Cerebellar nuclear complex (tissue), 1 donor: ENCODE measurements at places on chromosomes 16 and 17.

- DNase-seq, result no peak
Observed at GRCh38 chr16:64615630-64616280, 506.1 kb downstream of the CDH11 start.

- no peak for DNase-seq
Observed at GRCh38 chr17:38674014-38674748, 576 bp downstream of the EPOP start.

DNA sequence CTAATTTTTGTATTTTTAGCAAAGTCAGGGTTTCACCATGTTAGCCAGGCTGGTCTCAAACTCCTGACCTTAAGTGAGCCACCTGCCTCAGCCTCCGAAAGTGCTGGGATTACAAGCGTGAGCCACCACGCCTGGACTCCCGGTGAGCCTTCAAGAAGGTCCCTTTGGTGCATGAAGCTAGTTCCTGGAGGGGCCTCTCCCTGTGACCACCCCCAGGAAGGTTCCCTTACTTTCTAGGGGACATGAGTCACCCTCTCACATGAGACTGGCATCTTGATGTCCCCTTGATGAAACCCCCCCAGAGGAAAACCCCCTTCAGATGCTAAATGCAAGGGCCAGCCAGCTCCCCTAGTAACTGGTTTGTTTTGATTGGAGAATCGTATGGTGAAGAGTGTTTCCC, 12.8 kb downstream of the CARHSP1 start:
- DNase-seq, result no peak

GRCh38 chr17:10072556-10073425, 125.6 kb downstream of the GAS7 start:
- no peak for DNase-seq

DNA sequence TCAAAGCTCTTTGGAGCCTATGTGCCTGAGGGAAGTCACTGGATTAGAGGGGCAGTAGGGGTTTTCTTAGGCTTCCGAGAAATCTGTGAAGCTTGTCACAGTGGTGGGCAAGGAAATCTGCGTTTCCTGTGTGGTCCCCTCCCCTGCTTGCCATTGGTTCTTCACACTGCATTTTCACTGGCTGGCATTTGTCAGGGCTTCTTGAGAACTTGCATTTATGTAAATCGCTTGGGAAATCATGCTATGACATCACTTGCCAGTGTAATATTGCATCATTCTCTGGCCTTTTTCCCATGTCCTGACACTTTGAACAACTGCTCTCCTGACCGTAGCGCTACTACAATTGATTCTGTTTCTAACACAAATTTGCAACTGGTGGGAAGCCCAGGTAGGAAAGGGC, 1.8 kb downstream of the CACNG3 start:
- DNase-seq, result no peak

DNA sequence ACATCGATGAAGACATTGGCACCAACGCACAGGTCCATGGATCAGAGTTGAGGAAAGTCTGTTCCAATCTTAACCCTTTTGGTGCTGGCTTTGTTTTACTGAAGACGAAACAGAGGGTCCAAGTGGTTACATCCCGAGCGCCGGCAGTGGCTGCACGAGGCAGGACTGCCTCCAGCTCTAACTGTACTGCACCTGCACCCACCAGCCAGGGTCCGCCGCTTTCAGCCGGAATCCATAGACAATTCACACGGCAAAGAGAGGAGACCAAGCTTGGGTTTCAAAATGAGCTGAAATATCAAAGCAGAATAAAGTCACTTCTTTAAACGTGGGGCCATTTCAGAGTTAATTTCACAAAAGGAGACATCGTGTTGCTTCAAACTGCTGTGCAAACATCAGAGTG, 21.2 kb upstream of the ZC3H18 start:
- DNase-seq, result no peak

DNA sequence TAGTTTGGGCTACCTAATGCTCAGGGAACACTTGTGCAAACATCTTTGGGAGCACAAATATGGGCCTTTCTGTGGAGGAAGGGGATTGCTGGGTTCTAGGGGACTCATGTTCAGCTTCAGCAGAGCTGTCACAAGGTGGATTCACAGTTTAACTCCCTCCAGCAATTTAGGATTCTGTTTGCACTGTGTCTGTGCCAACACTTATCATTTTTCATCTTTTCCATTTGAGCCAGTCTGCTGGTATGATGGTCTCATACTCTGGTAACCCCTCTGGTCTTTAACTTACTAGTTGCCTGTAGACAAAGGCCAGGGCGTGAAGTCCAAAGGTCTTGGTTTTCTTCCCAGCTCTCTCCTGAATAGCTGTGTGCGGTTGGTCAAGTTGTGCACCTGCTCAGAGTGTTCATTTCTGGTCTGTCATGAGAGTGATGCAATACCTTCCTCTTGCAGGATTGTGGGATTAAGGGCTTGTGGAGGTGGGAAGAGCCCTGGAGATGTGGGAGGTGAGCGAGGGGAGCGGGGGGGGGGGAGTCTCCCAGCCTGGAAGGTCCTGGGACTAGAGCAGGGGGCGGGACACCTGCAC, 152.6 kb downstream of the CMIP start:
- DNase-seq, result no peak

DNA sequence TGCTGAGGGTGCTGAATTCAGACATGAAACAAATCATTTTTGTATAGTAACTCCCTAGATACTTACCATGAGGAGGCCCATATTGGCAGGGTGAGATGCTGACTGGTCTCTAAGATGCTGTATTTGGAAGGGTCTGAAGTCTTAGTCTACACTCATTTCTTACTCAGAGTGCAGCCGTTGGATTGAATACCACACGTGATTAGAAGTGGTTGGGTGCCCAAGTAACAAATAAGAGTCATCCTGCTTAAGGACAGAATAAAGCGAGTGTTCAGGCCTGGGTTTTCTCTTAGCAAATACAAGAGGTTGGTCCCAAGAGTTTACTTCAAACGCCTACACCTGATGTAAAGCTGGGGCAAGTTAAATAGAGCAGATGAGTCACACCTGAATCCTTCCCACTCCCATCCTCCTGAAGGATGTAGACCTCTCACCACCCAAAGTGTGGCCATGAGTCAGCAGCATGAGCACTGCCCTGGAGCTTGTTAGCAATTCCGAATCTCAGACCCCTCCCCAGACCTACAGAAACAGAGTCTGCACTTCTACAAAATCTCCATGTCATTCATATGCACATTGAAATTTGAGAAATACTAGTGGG, 284.6 kb upstream of the CDH5 start:
- DNase-seq, result no peak

GRCh38 chr17:62911114-62911513, 54.9 kb upstream of the TANC2 start:
- DNase-seq, result no peak

GRCh38 chr16:66493490-66494401, 56.2 kb downstream of the TK2 start:
- no peak for DNase-seq

GRCh38 chr17:44069974-44070454, 521 bp upstream of the G6PC3 start:
- no peak for DNase-seq

DNA sequence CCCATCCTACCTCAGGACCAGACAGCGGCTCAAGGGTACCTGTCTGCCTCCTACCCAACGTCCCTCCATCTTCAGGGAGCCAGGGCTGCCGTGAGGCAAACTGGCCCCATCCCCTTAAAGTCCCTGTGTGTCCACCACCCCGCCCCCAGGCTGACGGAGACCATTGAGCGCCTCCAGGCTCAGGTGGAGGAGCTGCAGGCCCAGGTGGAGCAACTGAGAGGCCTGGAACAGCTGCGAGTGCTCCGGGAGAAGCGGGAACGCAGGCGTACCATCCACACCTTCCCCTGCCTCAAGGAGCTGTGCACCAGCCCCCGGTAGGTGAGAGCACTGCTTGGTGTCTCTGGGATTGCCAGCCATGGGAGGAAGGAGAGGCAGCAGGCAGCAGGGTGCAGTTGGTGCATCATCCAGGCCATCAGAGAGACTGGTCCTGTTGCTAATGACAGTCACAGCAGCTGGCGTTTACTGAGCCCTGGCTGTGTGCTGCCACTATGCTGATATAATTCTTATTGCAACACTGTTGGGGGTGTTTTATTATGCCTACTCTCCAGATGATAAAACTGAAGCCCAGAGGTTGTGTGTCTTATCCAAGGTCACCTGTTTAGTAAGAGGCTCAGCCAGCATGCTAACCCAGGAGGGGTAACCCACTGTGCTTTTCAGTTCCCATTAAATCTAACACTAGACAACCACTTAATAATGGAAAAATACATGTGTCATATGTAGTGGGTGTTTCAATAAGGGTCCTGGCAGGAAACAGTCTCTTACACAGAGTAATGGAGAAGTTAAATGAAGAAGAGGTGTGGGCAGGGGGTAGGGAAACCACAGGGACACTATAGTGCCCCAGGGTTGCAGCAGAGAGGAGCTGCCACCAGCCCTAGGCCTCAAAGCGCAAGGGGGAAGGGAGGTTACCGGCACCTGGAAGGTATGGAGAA, 10.3 kb upstream of the MRPL58 start:
- no peak for DNase-seq

- no peak for DNase-seq
Observed at GRCh38 chr17:2275722-2276121, 27.9 kb downstream of the SMG6 start.
